AML-193 (cell line): ENCODE measurements at places on chromosomes 6 and 20.

DNA sequence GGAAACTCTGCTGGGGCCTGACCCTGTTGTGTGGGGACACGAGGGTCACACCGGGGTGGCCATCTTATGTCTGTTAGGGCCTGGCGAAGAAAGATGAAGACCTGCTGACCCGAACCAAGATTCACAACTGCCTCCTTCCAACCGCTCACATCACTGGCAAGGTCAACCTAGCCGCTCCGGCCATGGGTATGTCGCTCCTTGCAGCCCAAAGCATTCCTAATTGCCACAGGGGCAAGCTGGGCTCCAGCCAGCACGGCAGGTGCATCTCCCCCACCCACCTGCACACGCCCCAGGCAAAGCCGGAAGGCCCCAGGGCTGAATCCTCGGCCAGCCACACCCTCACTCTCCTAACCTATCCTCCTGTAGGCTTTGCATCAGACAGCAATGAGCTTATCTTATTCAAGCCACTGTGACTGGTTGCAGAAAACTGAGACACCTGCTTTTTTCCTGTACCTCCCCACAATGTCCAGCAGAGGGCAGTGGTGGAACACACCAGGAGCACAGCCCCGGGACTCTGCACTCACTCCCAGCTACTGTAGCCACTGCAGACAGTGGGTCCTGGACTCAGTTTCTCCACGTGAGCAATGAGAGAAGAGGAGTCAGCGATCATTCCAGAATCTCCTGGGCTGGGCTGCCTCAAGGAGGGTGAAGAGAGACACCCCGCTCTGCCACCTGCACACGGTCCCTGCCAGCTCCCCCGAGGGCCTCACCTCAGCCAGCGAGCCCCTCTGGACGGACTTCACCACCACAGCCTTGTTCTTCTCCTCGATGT lies 170.2 kb downstream of the PREX1 start:
- DNase-seq, result peak; percentile 57

- no peak for DNase-seq
Observed at GRCh38 chr6:23465912-23466311, 660.1 kb upstream of the NRSN1 start.

- no peak for DNase-seq
Observed at GRCh38 chr20:46701986-46702385, 7.5 kb upstream of the SLC2A10 start.

GRCh38 chr6:21357262-21357661 lies 236.3 kb upstream of the SOX4 start:
- no peak for DNase-seq

GRCh38 chr6:2165286-2165685 lies 80.1 kb downstream of the GMDS start:
- no peak for DNase-seq
